ENCODE measurements at places on chromosomes 12 and 14.
A peak's percentile ranks its signal among the peaks of the same experiment; 100 is the strongest.

DNA sequence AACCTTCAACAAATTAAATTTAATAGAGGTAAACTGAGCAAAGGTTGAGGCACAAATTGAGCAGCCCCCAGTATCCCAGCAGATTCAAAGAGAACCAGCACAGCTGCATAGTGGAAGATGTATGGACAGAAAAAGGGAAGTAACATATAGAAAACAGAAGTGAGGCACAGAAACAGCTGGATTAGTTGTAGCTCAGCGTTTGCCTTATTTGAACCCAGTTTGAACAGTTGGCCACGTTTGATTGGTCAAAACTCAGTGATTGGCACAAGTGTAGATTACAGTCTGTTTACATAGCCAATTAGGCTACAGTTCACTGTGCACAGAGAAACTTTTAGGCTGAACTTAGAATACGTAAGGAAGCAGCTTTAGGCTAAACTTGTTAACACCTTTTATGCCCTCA, 315.5 kb downstream of the RMST start:
- DNase-seq = no peak

- no peak for DNase-seq
Observed at GRCh38 chr14:99509871-99510555, 28.8 kb downstream of the CCNK start.

DNA sequence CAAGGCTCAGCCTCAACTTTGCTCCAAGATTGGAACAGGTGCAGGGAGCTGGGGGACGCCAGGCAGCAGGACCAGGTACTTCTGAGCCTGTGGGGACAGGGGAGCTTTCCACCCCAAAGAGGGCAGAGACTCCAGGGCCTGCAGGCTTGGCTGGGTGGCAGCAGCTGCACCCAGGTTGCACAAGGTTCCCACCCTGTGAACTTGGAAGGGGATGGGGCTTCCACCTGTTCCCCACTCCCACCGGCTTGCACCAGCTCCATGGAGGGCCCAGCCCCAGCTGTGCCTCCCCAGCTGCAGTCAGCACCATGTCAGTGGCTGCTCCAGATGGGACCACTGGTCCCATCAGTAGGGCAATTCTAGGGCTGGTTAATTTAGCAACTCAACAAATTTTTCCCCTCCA, 114.0 kb upstream of the CDKN3 start:
- no peak for DNase-seq

DNA sequence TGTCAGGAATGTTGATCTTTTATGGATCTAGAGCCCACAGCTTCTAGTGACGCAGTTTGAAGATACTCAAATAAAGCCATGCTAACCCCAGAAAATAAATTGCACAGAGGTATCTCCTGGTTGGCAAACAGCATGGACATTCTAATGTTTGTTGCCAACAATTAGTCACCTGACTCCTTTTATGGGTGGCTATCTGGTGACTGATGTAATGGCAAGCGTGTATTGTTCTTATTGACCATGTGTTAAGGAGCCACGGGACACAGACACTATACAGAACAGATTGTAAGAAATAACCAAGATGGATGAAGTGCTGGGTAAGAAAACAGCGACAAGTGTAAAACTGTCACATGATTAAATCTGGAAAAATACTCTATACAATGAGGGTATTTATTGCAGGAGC, 401.3 kb upstream of the PDE3A start:
- no peak for DNase-seq

GRCh38 chr12:5246196-5246595, 185.7 kb upstream of the NTF3 start:
- DNase-seq = no peak

GRCh38 chr14:51529736-51530135, 122.0 kb upstream of the FRMD6 start:
- DNase-seq = no peak

DNA sequence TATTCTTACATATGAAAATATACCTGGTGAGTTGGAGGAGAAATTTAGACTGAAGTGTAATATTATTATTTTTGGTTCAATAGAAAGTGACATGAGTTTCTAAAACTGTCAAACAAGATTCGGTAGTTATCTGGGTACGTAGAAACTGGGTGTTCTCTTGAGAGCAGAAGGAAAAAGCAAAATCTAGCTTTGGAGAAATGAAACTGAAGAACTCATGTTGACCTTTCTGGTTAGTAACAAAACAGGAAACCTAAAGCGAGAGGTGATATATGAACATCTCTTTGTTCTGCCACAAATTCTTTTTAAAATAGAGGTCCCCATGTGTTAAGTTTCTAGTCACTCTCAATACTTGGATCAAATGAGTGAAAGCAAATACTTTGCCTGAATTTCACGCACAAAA, 401.7 kb downstream of the TRHDE start:
- no peak for DNase-seq

DNA sequence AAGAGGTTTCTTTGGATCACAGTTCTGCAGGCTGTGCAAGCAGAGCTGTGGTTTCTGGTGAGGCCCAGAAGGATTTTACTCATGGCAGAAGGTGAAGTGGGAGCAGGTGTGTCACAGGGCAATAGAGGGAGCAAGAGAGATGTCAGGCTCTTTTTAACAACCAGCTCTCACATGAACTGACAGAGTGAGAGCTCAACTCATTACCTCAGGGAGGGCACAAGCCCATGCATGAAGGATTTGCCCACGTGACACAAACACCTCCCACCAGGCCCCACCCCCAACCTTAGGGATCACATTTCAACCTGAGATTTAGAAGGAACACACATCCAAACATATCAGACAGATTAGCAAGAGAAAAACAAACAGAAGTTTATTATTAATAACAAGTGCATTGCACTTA, 470.4 kb downstream of the GALC start:
- DNase-seq = no peak

DNA sequence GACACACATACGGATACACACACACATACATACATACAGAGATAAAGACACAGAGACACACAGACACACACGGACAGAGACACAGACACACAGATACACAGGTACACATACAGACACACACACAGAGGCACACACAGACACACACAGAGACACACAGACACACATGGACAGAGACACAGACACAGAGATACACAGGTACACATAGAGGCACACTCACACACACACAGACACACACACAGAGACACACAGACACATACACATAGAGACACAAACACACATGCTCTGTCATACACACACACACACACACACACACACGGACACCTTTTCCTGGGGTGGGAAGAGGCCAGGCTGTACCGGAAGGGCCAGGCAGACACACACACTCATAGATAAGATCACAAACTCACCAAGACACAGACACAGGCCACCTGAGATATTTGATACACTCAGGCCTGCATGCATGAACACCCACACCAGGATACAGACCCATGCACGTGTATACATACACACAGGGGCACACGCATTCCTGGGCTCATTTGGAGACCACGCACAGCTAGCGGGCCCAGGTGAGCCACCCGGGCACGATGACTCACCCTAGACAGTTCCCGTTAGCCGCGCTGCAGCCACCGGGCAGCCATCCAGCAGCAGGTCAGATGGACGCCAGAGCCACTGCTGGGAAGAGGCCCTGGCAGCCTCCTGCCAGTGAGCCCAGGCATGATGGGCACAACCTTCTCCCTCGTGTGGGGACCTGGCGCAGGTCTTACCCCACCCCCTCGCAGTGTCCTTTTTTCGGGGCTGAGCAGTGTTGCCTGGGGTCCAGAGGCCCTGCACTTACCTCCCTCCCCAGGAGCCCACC, 1.8 kb upstream of the AHNAK2 start:
- no peak for DNase-seq

- no peak for DNase-seq
Observed at GRCh38 chr12:57610554-57611107, 604 bp upstream of the ARHGEF25 start.

DNA sequence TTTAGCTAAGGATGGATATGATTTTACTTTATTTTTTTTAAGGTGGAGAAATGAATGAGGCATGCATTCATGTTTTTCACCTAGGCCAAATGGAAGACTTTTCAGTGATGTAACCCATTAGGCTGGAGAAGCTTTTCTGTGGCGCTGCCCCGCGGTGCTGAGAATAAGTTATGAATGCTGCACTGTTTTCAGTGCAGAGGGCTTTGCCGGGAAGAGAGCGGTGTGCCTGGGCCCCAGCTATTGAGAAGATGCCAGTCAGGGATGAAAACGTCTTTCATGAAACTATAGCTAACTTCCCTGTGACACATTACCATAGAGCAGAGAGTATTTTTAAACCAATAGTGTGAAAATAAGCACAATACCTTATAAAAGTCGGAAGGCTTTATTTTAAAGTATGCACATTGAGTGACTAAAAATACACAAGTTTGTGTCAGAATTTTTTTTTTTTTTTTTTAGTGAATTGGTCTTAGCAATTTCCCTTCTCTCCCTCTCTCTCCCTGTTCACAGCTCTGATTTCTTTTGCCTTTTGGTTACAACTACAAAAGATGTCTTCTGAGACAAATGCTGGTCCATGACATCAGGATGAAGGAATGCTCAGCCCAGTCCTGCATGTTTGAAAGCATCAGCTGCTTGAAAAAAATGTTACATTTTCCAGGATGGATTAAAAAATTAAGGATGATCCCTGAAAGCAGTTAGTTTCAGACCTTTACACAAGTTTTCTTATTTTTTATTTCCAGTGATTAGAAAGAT, 48.3 kb downstream of the NPAS3 start:
- peak; percentile 14 for DNase-seq

GRCh38 chr12:42135259-42135814, 9.3 kb downstream of the GXYLT1 start:
- peak; percentile 42 for DNase-seq

DNA sequence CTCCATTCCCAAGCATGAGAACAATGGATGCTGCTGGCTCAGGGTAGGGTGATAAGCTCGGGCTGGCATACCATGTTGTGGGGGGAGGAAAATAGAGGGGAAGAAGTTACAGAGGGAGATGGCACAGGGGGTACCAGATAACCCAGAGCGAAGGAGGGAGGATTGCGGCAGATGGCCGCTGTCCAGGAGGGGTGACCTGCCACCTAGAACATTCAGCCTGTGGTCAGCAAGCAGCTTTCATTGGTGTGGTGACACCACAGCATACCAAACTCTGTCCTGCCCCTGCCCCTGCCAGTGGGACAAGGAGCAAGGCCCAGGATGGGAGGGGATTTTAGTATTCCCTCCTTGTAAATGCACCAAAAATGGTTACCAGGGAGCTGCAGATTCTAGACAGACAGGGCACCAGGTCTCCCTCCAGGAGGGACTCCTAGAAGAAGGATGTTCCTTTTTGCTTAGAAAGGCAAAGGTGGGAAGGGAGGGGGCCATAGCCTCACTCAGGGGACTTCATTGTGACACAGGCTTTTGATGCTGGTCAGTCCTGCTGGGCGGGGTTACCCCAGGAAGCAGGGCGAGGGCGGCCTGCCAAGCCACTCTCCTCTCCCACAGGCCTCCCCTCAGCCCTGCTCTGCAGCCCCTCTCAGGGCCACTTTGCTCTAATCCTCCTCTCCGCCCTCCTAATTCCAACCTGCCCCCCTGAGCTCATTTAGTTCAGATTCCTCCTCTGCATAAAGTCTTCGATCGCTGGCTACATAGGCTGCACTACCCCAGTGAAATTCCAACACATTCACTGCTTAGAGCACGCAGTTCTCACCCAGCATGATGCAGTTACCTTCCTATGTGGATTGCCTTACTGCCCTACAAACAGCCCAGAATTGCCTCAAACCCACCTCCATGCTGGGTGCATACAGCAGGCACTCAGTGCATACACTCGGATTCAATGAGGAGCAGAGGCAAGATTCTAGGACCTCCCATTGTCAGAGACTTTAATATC, 36.0 kb upstream of the PLEKHG6 start:
- no peak for DNase-seq

DNA sequence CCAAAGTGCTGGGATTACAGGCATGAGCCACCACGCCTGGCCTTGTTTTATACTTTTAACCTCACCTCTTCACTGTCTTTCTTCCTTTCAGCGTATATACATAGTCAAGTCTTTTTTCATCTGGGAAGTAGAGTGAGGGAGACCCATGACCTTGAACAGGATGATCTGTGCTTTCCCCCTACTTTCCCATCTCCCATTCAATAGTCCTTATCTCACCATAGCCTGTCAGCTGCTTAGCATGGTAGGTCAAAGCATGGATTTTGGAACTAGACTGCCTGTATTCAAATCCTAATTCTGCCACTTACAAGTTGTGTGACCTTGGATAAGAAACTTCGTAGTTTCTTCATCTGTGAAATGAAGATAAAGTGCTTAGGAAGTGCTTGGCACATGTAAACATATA, 96.4 kb upstream of the MON2 start:
- no peak for DNase-seq

DNA sequence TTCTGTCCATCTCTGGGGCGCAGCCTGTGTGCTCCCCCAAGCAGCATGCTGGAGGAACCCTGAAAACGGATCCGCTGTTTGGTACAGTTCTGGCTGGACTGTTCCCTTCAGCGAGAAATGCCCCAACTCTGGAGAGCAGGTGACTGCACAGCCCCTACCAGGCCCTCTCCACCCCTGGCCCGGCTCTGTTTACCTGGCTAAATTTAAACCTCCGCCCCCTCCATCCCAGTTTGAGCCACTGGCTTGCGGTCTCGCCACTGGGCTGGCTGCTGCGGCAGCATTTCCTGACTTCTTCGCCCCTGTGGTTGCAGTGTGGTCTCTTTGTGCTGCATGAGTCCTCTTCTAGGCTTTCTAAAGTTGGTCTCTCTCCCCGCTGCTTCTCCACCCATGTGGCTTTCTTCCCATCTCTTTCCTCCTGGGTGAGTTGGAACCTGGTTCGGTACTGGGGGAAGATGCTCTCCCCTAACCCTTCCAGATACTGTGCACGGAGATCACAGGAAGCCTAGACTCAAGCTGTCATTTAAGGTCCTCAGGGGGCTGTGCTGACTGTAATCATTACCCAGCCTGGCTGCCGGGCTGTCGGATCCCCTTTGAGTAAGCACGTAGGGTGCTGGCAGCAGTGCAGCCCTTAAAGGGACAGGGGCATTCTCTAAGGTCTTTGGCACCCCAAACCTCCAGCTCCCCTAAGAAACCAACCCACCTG, 60.6 kb downstream of the FBXL14 start:
- DNase-seq = no peak

DNA sequence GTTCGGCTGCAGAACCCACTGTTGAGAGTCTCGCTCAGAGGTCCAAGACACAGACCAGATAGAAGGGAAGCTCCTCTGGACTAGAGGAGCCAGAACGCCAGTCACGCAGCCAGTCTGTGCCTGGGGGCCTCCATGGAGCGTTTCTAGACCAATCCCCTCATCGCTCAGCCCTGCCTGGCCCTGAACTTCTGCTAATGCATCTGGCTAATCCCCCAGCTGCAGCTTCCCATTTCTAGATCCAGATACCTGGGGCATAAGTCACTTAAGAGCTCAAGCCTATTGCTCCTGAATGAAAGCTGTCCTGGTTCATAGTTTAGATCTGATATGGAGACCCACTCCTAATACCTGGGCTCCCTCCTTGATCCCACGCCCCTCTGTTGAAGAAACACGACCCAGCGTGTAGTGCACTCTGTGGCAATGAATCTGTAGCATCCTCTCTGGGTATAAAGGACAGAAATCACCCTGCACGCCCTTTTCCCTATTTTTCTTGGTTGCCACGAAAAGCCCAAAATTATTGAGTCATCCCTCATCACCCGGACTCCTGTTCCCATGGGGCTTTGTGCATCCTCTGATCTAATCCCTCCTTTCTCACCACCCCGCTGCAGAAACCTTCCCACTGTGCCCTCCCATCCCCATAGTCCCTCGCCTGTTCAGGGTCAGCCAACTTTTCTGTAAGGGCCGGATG, 341.6 kb upstream of the FKBP4 start:
- DNase-seq = no peak

Data from GM04504 (cell line).